ENCODE measurements at places on chromosomes 1 and 21.

GRCh38 chr1:23790696-23791515 lies at the start of gene LYPLA2:
Gene LYPLA2, plus strand, starts transcription at chr1:23791145. Its CDS starts 1,538 bp downstream, at chr1:23792683.
- DNase-seq, result peak; percentile 81

GRCh38 chr1:241749945-241750695 lies 97.9 kb upstream of the EXO1 start:
- DNase-seq, result no peak

- DNase-seq, result no peak
Observed at GRCh38 chr1:28756846-28757245, 20.1 kb downstream of the YTHDF2 start.

DNA sequence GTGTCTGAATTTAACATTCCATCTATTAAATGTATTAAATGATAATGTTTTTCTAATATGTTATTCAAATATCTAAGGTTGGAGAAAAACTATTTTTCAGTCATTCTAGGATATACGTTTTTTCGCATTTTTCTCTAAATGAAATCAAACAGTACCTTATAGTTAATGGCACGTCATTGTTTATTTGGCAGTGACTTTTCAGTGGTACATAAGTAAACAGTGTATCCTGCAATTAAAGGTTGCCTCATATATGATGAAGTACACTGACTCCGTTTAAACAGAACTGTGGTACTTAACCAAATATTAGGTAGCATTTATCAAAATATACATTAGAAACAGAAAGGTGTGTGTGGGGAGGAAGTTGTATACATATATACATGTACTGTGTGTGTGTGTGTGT lies 79.2 kb downstream of the EPS15 start:
- no peak for DNase-seq

- no peak for DNase-seq
Observed at GRCh38 chr1:44326024-44326701, 28.9 kb downstream of the ERI3 start.

DNA sequence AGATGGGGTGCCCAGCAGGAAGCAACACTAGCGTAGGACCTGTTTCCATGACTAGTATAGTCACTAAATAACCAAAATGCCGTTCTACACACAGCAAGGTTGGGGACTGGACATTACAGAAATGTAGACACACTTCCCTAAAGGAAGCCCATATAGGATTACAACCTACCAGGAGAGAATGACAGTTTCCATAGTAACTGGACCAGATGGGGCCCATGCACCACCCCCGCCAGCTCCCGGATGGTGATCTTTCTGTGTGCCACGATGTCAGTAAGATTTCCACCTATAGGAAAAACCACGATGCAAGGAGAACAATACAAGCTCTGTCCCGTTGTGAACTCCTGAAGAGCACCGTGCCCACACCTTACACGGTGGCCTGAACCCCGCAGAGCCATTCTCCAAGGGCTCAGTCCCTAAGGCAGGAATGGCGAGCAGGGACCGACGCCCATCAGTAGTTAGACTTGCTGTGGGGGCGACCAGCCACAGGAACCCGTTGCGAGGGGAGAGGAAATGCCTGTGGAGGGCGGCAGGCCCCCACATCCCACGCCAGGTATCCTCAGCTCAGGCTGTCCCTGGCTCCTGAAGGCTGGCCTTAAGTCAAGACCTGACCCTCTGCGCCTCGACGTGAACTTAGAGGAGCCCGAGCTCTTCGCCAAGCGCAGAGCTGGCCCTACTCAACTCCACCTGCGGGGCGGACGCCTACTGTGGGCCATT lies 13.6 kb upstream of the CEP85 start:
- DNase-seq, result no peak

GRCh38 chr1:241934201-241934848 lies 23.2 kb upstream of the BECN2 start:
- DNase-seq, result no peak

DNA sequence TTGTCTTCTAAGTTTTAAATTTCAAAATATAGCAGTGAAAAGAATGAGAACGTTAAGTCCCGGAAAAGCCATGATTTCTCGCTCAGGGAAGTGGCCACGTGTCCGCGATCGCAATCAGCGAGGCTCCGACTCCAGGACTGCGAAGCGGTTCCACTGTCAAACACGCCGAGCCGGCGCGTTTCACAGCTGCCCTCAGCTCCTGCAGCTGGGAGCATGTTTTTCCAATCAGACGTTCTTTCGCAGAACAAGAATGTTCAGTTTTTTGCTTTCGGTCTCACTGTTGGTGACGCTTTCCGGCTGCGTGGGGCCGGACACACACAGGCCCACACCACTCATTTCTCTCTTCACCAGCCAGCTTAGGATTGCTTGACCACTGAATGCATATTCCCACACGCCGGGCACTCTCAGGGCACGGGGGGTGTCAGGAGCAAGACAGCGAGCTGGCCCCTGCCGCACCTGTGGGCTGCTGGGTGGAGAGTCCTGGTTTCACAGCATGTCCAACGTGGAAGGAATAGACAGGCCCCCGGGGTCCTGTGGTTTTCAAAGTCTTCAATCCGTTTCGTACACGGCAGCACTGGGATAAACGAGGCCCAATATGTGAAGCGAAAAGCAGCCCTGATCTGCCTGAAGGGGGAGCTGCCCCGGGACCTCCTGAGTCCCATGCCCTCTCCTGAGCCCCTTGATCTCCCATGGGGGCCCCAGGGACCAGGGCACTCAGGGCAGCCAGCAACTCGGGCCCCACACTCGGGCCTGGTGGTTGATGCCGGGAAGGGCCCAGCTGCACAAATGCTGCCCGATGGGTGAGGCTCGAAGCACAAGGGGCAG lies 47.3 kb upstream of the COL18A1 start:
- no peak for DNase-seq

DNA sequence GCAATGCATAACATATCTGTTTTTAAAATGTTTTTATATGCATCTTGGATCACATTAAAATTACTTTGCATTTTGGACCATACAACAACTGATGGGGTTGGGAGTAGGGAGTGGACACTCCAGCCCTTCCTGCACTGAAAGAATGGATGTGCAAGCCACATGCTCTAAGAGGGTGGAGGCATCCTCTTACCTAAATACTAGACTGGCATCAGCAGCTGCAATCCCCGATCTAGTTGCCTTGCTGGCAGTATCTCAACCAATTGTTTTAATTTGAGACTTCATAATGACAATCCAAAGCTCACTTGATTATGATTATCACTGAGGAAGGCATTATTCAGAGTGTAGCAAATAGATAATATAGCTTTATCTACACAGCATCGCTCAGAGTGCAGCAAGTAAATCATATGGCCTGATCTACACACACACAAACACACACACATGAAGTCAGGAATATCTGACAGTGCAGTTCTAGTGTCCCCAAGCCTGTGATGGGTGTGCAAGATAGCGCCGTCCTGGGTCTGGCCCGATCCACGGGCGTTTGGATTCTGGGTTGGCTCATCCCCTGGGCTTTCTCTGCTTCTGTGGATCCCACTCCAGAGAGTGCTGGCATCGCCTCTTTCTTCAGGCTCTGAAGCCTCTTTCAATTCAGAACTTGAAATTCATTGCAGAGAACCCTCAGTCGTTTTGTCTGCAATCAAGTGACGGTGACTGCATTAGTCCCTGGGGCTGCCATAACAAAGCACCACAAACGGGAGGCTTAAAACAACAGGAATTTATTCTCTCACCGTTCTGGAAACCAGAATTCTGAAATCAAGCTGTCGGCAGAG lies 181.3 kb downstream of the ETS2 start:
- no peak for DNase-seq

DNA sequence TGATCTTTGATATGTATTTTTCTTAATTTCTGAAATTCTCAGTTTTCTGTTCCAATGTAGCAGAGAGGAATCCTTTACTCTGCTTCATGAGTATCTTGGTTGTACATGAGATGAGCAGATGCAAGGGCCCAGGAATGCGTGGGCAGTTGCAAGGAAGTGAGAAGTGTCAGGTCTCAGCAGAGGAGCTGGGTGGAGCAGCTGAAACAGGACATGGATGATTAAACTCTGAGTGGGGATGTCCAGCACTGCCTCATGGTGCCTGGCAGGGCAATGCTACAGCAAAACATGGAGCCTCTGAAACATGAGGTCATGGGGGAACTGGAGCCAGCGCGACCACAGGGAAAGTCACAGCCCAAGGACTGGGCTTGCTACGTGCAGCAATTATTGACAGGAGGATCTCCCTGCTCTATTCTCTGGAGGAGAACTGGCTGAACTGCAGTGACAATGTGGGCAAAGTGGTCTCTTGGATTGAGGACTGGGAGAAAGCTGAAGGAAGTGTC lies 48.4 kb downstream of the COLGALT2 start:
- no peak for DNase-seq

DNA sequence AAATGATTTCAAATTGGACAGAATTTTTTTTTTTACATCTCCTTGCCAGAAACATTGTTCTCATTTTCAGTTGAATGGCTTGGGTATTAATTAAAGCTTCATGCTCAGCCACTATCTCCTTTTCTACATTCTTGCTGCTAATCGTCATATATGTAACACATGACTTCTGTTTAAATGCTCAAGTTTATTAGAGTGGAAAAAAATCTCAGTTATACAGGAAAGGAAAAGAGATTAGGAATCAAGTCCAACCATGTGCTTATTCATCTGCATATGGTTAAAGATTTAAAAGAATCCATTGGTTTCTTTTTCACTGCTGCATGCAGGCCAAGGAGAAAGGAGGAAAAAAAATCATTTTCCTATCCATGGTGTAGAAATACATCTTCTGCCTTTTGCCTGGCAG lies 47.3 kb upstream of the CNN3 start:
- no peak for DNase-seq

DNA sequence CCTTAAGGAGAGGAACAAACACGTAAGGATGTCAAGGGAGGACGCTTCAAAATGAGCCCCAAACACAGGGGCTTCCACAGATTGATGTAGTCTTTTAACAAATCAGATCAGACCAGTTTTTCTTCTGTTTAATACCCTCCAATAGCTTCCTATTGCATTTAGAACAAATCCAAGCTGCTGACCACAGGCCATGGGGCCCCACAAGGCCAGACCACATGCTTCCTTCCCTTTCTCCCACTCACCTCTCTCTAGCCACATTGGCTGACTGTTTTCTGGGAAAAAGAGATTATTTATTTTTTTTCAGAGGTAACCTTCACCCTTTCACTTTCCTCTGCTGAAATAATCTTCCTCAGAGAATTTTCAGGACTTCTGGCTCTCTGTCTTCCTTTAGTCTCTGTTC lies 380.6 kb downstream of the SIPA1L2 start:
- no peak for DNase-seq
